ENCODE measurements at places on chromosomes 5 and 9.

DNA sequence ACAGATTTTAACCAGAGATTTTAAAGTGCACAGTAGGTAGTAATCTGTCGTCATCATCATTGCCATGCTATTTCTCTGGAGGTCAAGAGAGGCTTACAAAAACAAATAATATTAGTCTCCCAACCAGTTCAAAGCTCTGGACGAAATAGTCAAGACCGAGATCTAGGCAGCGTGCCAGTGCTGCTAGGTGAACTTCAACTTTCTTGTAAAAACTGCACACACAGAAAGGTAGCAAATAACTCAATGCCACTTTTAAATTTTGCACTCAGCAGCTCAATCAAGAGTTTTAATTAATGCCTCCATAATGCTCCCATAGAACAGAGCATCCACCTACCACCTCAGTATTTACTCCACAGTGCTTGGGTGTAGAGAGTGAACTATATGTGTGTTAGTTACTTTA, 656.8 kb downstream of the IRX1 start:
- no peak overlapping the region for H3K4me3 ChIP-seq
- no peaks in the 10 kb centered on the region for H3K27me3 ChIP-seq
- no peaks in the 10 kb centered on the region for H3K4me1 ChIP-seq
- DNase-seq, result no peak
- no peak overlapping the region for H3K27ac ChIP-seq

GRCh38 chr5:176732306-176732705, 78.1 kb upstream of the UNC5A start:
- H3K36me3 ChIP-seq, result no peaks in the 10 kb centered on the region
- DNase-seq, result no peak
- H3K27me3 ChIP-seq, result no peaks in the 10 kb centered on the region

DNA sequence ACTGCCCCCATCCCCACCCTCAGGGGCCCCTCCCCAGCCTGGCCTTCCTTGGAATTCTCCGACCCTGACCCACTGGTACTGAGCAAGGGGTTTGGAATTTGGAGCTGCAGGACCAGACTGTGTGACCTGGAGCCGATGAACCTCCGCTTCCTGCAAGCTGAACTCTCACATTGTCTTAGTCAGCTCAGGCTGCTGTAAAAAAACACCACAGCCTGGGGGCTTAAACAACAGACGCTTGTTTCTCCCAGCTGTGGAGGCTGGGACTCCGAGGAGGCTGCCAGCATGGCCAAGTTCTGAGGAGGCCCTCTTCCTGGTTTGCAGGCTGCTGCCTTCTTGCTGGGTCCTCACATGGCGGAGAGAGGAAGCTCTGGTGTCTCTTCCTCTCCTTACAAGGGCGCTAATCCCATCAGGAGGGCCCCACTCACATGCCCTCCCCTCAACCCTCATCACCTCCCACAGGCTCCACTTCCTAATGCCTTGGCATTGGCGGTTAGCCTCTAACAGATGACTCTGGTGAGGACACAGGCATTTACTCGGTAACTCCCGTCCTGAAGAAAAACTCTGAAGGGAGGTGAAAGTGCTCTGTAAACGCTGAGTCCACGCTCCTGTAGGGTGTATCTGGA, 42.4 kb downstream of the C5orf15 start:
- peaks cover 25% of the 10 kb centered on the region for H3K4me1 ChIP-seq
- no peaks in the 10 kb centered on the region for H3K36me3 ChIP-seq
- no peak for DNase-seq
- no peak overlapping the region for H3K27ac ChIP-seq

DNA sequence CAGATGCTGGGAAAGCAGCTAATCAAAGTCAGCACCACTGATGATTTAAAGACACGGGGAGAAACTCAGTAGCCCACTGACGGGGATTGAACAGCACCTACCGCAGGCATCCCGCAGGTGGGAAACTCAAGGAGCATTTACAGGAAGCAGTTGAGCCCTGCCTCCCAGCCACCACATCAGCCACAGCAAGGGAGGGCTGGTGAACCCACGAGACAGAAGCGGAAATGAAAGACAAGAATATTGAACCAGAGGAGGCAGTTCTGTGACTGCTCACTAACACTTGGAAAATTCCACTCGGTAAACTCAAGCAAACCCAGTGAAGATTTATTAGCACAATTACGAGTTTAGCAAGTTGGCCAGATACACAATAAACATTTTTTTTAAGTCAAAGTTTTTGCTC, 10.6 kb upstream of the FAM163B start:
- H3K27ac ChIP-seq, result no peak overlapping the region
- H3K4me1 ChIP-seq, result peaks cover 6% of the 10 kb centered on the region
- peaks cover 3% of the 10 kb centered on the region for H3K27me3 ChIP-seq
- H3K36me3 ChIP-seq, result no peaks in the 10 kb centered on the region
- DNase-seq, result no peak
- H3K4me3 ChIP-seq, result no peak overlapping the region

DNA sequence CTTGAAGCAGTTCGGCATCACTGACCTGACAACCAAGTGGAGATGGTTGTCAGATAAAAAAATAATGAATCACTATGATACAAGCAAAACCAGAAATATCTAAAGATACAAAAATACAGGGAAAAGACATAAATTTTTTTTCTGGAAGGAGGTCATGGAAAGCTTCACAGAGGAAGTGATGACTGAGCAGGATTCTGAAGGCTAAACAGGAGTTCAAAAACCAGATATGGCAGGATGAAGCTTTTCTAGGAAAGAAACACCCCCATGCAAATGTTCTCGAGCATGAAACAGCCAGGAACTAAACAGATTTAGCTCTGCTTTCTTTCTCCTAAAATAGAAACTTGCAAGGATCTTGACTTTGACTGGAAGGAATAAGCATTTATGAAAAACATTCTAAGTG, 60.7 kb upstream of the IFNE start:
- no peak overlapping the region for H3K4me3 ChIP-seq

- H3K4me3 ChIP-seq, result no peak overlapping the region
- no peak for DNase-seq
- no peaks in the 10 kb centered on the region for H3K36me3 ChIP-seq
- peaks cover 4% of the 10 kb centered on the region for H3K4me1 ChIP-seq
Measured at GRCh38 chr5:80920333-80920732, 39.8 kb upstream of the RASGRF2 start.

DNA sequence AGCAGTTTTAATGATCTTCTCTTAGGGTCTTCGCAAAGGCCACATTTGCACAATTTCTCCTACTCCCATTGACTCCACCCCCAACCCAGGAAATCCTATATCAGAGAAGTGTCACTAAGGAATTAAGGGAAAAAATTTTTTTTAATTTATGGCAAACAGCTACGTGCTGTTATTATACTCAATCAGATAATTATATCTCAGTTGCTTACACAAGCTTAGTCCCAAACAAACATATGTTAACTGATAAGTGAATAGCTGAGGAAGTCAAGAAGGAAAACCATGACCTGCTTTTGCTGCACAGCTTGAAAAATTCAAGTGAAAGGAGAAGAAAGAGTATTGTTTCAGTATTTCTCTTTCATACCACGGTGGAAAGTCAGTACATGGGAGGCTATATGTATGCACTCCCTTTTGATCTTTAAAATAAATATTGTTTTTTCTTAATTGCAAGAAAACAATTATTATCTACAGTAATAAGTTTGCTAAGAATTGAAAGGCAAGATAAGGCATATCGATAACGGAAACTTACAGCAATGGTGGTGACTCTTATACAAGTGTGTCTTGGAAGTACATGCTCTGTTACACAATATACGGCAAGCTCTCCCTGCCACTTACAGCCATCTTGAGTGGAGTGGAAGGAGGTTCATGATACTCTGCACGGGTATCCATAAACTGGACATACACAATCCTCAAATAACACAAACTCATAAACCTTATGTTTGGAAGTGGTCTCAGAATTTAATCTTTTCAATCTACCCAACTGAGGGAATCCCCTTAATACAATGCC, 167.9 kb upstream of the FREM1 start:
- no peaks in the 10 kb centered on the region for H3K36me3 ChIP-seq
- H3K27ac ChIP-seq, result no peak overlapping the region
- H3K27me3 ChIP-seq, result no peaks in the 10 kb centered on the region
- no peak overlapping the region for H3K4me3 ChIP-seq
- H3K4me1 ChIP-seq, result no peaks in the 10 kb centered on the region
- no peak for DNase-seq

DNA sequence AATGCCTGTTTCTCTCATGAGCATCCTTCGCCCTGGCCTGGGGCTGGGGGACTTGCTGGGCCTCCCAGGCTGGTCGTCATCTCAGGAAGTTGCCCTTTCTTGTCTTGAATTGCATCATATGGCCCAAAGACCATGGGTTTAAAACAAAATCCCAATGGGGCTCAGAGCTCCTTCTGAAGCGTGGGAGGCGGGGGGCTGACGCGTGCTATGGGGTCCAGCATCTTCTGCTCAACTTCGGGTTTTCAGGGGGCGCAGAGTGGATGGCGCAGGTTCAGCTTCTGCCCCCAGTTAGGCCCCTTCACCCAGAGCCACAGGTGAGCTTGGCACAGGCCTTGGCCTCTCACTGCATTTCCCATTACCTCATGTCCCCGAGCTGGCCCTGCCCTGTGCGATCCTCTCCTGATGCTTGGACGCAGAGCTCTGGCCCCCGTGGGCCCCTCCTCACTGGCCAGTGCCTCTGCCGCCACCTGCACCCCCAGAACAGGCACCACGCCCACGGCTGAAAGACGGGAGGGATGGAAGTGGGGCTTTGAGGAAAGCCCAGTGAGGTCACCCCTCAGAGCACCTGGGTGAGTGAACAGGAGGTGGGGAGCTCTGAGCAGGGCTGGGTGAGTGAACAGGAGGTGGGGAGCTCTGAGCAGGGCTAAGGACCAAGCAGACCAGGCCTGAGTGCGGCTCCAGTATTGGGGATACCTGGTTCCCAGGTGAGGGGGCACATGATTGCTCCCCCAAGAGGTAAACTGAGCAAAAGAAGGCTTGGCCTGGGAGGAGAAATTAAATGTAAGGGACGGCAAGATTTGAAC, 56.0 kb downstream of the TRIP13 start:
- DNase-seq, result no peak
- no peaks in the 10 kb centered on the region for H3K4me1 ChIP-seq
- 0 out of 2 replicates have a peak, but pooled peaks cover 3% of the 10 kb centered on the region for H3K27me3 ChIP-seq
- H3K4me3 ChIP-seq, result no peak overlapping the region

- DNase-seq, result no peak
- no peak overlapping the region for H3K27ac ChIP-seq
- H3K36me3 ChIP-seq, result peaks cover 2% of the 10 kb centered on the region
- no peaks in the 10 kb centered on the region for H3K4me1 ChIP-seq
- no peak overlapping the region for H3K4me3 ChIP-seq
- H3K27me3 ChIP-seq, result no peaks in the 10 kb centered on the region
Measured at GRCh38 chr9:34010979-34011378, 37.7 kb downstream of the UBAP2 start.

- H3K27ac ChIP-seq, result no peak overlapping the region
- H3K36me3 ChIP-seq, result no peaks in the 10 kb centered on the region
- H3K4me3 ChIP-seq, result no peak overlapping the region
- H3K27me3 ChIP-seq, result no peaks in the 10 kb centered on the region
- DNase-seq, result no peak
Measured at GRCh38 chr5:30103452-30104202, 1089.9 kb upstream of the CDH6 start.

DNA sequence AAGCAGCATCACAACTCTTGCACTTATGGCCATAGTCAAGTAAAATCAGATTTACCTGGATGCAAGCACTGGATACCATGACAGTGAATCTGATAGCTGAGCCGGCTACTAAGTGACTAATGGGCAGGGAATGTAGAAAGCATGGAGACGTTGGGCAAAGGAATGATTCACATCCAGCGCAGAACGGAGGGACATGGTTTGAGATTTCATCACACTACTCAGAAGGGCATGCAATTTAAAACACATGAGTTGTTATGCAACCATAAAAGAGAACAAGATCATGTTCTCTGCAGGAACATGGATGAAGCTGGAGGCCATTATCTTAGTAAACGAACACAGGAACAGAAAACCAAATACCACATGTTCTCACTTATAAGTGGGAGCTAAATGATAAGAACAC, 169.1 kb upstream of the PIK3R1 start:
- no peaks in the 10 kb centered on the region for H3K27me3 ChIP-seq
- H3K27ac ChIP-seq, result no peak overlapping the region
- H3K36me3 ChIP-seq, result no peaks in the 10 kb centered on the region
- peaks cover 13% of the 10 kb centered on the region for H3K4me1 ChIP-seq

GRCh38 chr5:91875196-91875779, 492.2 kb upstream of the ARRDC3 start:
- no peak overlapping the region for H3K4me3 ChIP-seq
- DNase-seq, result no peak
- H3K27me3 ChIP-seq, result no peaks in the 10 kb centered on the region

- H3K4me3 ChIP-seq, result no peak overlapping the region
- H3K36me3 ChIP-seq, result no peaks in the 10 kb centered on the region
- peaks cover 3% of the 10 kb centered on the region for H3K4me1 ChIP-seq
- no peak overlapping the region for H3K27ac ChIP-seq
- H3K27me3 ChIP-seq, result no peaks in the 10 kb centered on the region
- no peak for DNase-seq
Measured at GRCh38 chr9:68763104-68763503, 58.1 kb downstream of the PIP5K1B start.

GRCh38 chr5:80064124-80064523, 29.0 kb downstream of the THBS4 start:
- no peaks in the 10 kb centered on the region for H3K36me3 ChIP-seq
- no peak overlapping the region for H3K27ac ChIP-seq
- H3K4me3 ChIP-seq, result no peak overlapping the region
- H3K4me1 ChIP-seq, result no peaks in the 10 kb centered on the region

GRCh38 chr5:58239731-58240130, 220.2 kb downstream of the PLK2 start:
- DNase-seq, result no peak
- no peaks in the 10 kb centered on the region for H3K4me1 ChIP-seq
- H3K27me3 ChIP-seq, result no peaks in the 10 kb centered on the region

- H3K4me3 ChIP-seq, result no peak overlapping the region
- H3K27me3 ChIP-seq, result no peaks in the 10 kb centered on the region
- no peak for DNase-seq
- H3K27ac ChIP-seq, result no peak overlapping the region
- no peaks in the 10 kb centered on the region for H3K36me3 ChIP-seq
- H3K4me1 ChIP-seq, result no peaks in the 10 kb centered on the region
Measured at GRCh38 chr5:111271885-111272284, 47.7 kb downstream of the CAMK4 start.
